Activated B cell treated with CpG ODN at 0.5 μM for 24 hours (primary cell): ENCODE measurements at places on chromosomes 12 and 14.

DNA sequence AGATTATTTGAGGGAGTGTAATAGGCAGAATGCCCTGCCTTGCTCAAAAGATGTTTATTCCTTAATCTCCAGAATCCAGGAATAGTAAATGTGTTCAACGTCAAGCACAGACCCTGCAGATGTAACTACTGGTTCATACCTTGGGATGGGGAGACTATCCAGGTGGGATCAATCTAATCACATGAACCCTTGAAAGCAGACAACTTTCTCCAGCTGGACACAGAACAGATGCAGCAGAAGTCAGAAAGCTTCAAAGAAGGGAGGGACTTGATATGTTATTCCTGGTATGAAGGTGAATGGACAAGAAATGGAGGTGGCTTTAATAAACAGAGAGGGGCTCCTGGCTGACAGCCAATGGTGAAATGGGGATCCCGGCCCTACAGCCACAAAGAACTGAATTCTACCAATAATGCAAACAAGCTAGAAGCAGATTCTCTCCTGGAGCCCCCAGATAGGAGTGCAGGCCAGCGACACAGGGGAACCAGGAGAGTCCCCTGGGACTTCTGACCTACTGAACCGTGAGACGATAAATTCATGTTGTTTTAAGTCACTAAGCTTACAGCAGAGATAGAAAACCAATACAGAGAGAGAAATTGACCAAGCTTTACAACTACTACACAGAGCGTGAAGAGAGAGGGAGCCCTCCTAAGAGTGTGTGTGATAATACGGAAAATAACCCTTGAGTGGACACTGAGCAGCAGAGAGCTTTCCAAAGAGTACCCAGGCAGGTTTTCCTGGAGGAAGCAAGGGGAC, 133.5 kb upstream of the TMEM132C start:
- no peak for DNase-seq

DNA sequence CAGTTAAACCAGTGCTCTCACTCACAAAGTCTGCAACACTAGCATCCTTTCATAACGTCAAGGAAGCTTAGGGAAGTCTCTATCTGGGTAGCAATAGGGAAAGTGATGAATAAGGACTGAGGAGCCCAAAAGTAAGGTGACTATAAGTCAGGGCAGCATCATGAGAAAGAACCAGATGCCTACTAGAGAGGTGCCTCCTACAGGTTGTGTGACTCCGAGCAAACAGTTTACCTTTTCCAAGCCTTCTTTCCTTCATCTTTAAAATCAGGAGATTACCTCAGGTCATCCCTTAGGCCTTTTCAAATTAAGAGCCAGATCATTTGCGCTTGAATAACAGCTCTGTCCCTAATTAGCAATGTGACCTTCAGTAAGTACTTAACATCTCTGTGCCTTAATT, 40.2 kb downstream of the RTN1 start:
- no peak for DNase-seq

- no peak for DNase-seq
Observed at GRCh38 chr14:80047761-80048160, 163.5 kb downstream of the DIO2 start.

- DNase-seq = no peak
Observed at GRCh38 chr14:59225281-59225680, 36.8 kb downstream of the DAAM1 start.

DNA sequence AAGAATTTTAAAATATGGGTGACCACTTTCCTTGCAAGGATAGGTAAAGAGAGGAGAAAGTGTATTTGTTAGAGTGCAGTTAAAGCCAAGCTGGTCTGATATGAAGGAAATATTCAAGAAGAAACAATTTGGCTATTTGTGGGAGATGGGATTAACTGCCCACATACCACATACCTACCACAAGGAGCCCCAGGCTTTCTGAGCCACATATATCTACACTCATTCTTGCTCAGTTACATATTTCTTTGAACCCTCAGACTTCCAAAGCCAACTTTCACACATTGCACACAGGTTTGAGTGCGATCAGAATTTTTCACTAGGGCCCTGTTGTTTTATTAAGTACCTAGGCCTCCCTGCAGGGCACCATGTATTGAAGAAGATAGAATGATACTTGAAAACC, 330.2 kb downstream of the ZFP36L1 start:
- DNase-seq = no peak

DNA sequence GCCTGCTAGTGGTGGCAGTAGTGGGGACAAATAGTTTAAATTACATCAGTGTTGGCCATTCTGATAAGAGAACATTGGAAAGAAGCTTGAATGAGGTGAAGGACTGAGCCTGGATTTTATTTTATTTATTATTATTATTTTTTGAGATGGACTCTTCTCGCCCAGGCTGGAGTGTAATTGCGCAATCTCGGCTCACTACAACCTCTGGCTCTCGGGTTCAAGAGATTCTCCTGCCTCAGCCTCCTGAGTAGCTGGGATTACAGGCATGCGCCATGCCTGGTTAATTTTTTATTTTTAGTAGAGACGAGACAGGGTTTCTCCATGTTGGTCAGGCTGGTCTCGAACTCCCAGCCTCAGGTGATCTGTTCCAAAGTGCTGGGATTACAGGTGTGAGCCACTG, 739.4 kb downstream of the AACS start:
- DNase-seq = no peak

- no peak for DNase-seq
Observed at GRCh38 chr14:100748944-100749343, 22.3 kb downstream of the DLK1 start.

- DNase-seq = no peak
Observed at GRCh38 chr12:27303139-27304111, 29.2 kb upstream of the BMAL2 start.

DNA sequence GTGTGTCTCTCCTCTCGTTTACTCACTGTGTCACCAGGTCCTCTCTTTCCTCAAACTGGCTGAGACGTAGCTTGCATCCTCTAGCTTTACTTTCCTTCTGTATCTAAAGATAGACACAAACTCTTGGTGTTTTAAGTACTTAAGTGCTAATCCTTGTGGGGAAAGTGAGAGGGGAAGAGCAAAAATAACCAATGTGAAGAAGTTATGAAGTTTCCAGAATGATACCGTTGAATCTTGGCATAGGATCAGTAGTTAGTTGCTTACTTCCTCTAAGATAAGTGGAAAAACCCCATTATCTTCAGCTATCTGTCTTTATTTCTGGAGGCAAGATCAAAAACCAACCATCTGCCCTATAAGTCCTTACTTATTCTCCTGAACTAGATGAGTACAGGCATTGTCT, 10.6 kb downstream of the FAR2 start:
- no peak for DNase-seq

- DNase-seq = no peak
Observed at GRCh38 chr12:109047081-109047805, 5.1 kb upstream of the USP30 start.

- DNase-seq = no peak
Observed at GRCh38 chr14:103833711-103834110, 13.7 kb downstream of the PPP1R13B start.

DNA sequence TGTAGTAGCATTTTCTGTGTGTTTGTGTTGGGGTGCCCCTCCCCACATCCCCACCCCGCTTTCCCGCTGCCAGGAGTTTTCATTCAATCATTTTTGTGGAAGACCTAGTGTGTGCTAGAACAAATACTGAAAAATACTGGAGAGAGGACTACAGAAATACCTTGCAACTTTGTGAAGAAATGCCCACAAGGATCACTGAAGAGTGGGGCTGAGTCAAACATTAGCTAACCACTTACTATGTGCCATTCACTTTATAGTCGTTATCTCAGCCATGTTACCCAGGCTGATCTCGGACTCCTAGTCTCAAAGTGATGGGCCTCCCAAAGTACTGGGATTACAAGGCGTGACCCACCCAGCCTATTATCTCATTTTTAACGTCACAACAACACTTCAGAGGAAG, 559 bp upstream of the LMBR1L start:
- no peak for DNase-seq

- DNase-seq = no peak
Observed at GRCh38 chr14:56136571-56137452, 18.6 kb downstream of the PELI2 start.
